ENCODE measurements at places on chromosomes 1 and 21.

GRCh38 chr1:195965036-195965435, 643.2 kb downstream of the KCNT2 start:
- DNase-seq, result no peak

GRCh38 chr1:89719502-89720306, 86.8 kb downstream of the LRRC8C start:
- peak; percentile 11 for DNase-seq

- no peak for DNase-seq
These were observed 209.0 kb downstream of the DYRK1A start for GRCh38 chr21:37575580-37575979.

DNA sequence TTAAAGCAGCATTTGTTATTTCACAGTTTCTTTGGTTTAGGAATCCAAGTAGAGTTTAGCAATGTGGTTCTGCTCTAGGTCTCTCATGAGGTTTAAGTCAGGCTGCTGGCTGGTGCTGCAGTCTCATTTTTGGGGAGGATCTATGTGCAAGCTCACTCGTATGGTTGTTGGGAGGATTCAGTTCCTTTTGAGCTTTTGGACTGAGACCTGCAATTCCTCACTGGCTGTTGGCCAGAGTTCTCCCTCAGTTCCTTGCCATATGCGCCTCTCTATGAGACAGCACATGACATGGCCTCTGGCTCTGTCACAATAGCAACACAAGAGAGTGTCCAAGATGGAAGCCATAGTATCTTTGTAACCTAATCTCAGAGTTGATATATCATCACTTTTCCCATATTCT, 91.0 kb downstream of the OLFML2B start:
- no peak for DNase-seq

- DNase-seq, result no peak
These were observed 4.2 kb downstream of the TOR1AIP2 start for GRCh38 chr1:179873438-179873851.

- DNase-seq, result no peak
These were observed 9.4 kb downstream of the DYRK1A start for GRCh38 chr21:37375866-37376574.

DNA sequence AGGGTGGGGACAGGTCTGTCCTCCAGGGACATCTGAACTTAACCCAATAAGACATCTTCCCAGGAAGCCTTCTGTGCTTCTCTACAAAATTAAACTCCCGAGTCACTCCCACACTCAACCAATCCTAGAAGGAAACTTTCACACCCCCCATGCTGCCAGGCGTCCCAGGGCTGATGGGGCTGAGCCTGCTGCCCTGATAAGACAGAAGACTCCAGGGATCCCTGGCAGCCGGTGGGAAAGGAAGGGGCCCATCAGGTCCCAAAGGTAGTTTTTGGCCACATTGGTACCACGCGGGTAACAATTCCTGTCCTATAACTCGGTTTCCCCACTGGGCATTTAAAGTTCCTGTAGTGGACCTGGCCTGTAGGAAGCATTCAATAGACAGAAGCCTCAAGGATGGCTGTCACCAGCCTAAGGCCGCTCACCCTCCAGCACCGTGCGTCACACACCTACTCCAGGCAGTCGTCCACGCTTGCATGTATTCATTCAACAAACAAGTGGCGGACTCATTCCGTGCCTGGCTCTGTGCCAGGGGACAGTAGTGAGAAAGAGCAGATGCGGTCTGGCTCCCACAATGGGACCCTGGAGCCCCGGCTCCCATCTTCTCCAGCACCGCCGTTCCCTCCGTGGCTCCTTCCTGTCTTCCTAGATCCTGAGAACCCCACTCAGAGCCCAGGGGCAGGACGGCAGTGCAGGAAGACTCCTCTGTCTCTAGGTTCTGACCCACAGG, 465.2 kb downstream of the NPHP4 start:
- no peak for DNase-seq

DNA sequence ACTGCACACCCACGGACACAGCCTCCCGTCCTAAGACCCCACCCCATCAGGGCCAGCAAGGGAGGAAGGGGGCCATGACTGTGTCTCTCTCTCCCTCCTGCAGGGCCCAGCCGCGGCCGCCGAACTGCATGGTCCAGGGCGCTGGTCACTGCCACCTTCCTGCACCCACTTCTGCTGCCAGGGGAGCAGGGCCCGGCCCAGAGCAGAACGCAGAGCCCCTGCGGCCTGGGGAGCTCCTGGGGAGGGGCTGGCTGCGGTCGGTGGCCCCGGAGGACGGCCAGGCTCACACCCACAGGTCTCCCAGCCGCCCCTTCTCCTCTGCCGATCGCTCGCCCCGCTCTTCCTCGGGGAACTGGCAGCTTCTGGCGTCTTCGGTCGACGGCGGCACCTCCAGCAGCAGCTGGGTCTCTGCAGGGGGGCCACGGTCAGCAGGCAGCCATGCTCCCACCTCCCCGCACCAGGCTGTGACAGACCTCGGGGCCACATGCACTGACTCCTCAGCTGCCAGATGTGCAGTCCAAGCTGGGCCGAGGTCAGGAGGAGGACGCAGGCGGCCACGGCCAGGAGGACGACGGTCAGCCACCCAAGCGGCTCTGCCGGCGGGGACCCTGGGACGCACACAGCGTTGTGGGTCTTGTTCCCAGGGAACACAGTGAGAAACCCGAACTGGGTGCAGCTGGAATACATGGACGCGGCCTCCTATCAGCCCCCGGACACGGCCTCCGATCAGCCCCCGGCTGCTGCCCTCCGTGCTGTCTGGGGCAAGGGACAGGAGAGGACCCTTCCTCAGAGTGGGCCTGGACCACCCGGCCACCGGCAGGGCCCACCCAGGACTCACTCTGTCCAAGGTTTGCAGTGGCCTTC, 2.6 kb downstream of the TNFRSF18 start:
- DNase-seq, result no peak

- no peak for DNase-seq
These were observed 31.0 kb upstream of the MAN1A2 start for GRCh38 chr1:117336088-117336817.

DNA sequence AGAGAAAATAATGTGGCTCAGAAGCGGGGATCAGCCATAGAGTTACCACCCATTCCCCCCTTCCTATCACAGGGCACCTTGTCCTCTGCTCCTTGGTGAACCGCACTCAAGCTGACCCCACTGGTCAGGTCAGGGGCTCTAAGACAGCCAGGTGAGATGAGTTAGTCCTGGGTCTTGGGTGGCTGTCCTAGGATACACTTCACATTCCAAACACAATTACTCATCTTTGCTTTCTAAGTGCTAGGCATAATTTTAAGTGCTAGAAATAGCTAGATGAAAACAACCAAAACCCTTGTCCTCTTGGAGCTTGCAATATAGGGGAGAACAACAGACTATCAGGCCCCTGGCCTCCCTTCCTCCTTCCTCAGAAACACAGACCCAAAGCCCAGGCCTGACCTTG, 7.8 kb upstream of the MUTYH start:
- no peak for DNase-seq

- DNase-seq, result no peak
These were observed 31.7 kb downstream of the ATP1A1 start for GRCh38 chr1:116404699-116405098.
